ENCODE measurements at places on chromosomes 3 and 15.

DNA sequence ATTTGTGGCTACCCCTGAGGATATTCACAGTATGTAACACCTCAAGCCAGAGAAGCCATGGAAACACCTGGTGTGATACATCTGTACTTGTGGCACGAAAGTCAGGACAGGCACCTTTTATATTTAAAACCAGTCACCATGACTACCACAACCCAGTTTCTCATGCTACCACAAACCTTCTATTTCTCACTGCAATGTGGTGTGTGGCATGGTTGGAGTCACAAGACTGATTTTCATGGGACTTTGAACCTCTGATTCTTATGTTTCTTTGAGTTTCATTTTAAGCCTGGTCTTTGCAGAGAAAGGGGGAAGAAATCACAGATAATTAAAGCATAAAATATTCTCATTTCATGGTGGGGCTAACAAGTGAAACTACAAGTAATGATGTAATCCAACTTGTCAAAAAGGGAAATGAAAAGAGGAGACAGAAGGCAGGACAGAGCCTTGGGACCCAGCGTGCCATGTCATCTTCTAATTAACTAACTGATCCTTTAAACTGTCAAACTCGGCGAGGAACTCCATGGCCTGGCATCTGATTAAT, 175.9 kb downstream of the PDZRN3 start:
- no peak for DNase-seq

DNA sequence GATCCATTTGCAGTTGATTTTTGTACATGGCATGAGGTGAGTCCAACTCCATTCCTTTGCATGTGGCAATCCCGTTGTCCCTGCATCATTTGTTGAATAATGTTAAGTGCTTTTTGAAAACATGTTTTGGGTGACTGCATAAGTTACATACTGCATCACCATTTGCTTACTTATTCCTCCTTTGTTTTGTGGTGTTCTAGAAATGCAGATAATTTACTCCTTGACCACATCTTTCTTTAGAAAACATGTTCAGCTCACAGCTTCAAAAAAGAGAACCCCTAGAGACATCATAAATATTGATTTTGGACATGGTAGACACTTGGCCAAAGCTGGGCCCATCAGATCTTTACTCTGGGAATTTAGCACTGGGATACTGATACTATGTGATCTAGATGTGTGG, 135.3 kb upstream of the DAZL start:
- no peak for DNase-seq

GRCh38 chr3:178352326-178353005, 183.8 kb upstream of the KCNMB2 start:
- no peak for DNase-seq

GRCh38 chr15:74785194-74786032, 3.5 kb downstream of the CSK start:
- DNase-seq, result no peak

- DNase-seq, result no peak
These were observed 26.7 kb upstream of the LRTM1 start for GRCh38 chr3:54954521-54954920.

DNA sequence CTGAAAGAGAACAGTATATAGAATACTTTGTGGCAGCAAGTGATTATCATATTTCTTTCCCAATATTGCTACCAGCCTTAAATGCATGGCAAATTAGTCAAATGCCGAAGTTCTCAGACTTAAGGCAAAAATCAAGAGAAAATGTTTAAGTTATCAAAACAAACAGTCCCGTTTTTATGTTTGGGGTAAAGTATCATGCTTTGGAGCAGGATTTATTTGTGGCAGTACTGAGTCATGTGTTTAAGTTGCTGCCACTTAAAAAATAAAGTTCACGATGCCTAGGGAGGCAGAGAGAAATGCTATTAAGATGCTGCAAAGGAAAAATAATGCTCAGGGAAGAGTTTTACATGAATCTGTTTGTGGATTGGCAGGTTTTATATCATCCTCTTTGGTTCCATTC, 417.4 kb upstream of the MDFIC2 start:
- DNase-seq, result no peak

- no peak for DNase-seq
These were observed 87.6 kb downstream of the THBS1 start for GRCh38 chr15:39668457-39668856.
